ENCODE measurements at places on chromosomes 6 and 20.

- DNase-seq, result no peak
Observed at GRCh38 chr20:31566658-31567379, 38.3 kb upstream of the ID1 start.

DNA sequence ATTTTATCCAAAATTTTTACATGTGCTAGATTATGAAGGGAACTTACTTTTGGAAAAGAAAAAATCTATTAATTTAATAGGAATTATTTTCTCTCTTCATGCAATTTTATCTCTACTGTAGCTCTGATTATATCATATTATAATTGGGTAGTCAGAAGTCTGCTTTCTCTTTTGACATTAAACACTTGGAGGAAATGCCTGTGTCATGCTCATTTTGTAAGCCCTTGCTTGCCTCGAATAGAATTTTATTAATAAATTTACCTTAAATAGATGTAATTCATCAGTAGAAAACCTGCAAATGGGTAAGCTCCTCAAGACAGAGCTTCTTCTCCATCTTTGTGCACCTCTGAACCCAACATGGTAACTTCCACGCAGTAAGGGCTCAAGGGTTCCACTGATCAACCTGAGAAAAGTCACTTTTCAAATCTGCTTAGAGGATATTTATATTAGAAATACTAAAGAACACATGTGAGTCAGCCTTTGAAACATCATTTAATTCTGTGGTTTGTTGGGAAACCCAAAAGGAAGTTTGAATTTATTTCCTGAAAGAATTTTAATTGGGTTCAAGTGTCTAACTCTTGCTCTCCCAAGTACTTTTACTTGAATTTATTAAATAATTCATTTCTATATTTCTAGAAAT lies 266.0 kb downstream of the ALDH8A1 start:
- DNase-seq, result no peak

GRCh38 chr6:2998998-2999617 lies 586 bp upstream of the NQO2 start:
- no peak for DNase-seq

GRCh38 chr6:133160536-133160935 lies 80.6 kb upstream of the EYA4 start:
- no peak for DNase-seq

DNA sequence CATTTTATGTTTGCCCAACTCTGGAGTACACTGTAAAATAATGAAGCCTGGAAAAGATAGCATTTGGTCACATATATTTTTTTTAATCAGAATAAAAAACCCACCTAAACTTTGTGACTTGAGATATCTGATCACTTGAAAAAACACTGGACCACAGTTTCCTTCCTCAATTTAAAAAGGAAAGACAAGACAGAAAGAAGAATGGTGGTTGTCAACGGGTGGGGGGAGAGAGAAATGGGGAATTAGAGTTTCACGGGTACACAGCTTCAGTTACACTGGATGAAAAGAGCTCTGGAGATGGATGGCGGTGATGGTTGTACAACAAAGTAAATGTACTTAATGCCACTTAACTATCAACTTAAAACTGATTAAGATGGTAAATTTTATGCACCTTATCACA lies 14.7 kb upstream of the DST start:
- no peak for DNase-seq

GRCh38 chr6:20811109-20811761 lies 277.0 kb downstream of the CDKAL1 start:
- DNase-seq, result no peak

DNA sequence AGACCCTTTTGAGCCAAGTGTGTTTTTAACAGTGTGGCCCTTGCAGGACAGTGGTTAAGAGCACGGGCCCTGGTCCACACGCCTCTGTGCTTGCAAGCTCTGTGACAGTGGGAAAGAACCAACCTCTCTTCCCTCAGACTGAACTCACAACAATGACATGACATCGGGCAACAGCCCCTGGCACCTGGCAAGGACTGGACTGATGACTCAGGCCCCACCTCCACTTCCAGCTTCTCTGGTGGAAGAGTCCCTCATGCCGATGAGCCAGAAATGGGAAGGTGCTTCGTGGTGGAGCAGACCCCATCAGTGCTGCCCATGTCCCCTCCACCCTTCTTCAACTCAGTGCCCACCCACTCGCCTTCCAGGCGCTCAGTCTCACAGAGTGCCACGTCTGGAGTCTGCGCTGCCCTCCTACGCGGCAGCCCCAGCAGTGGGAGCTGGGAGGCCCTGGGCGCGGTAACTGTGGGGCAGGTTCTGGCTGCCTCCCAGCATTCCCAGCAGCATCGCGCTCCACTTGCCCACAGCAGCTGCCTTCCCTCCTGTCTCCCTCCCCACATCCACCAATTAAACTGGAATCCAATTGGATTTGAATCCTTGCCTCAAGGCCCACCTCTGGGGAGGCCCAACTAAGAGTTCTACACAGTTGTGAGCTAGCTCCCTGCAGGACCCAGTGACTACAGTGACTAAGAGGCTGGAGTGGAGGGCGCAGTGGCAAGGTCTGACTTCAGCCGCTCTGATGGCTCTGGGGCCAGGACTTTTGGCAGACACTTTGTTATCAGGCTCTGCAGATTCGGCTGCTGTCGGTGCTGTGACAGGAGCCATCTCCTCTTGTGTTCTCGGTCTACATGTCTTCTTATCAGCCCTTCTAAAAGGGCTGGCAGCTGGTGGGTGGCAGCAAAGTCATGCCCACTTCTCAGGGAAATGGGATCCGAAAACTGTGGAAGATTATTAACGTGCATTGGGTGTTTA lies 156.8 kb upstream of the MLN start:
- DNase-seq, result peak; percentile 33

DNA sequence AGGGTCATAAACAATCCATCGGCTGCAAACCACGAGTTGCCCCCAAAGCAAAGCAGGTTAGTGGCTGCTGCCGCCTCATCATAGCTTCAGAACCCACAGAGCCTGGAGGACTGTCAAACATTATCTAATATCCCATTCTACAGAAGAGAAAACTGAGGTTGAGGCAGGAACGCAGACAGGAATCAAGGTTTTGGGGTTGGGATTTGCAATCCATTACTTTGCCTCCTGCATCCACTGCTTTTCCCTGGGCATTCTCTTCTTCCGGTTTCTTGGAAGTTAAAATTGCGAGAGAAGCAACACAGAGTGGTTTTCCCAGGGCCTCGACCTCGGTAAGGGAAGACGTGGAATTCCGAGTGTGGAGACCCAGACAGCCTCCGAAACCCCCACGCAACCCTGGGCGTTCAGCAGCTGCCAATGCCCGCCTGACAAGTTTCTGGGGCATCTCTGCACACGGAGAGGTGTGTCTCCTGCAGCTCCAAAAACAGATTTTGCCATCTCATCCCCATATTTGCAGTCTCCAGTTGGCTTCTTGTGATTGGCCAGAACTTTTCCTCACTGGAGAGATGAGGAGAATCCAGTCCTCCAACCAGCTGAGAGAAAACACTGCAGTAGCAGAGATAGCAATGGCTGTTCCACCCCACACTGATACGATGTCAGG lies 45.5 kb upstream of the SNAP25 start:
- DNase-seq, result peak; percentile 45

GRCh38 chr6:138597336-138597735 lies 98.0 kb upstream of the NHSL1 start:
- no peak for DNase-seq

DNA sequence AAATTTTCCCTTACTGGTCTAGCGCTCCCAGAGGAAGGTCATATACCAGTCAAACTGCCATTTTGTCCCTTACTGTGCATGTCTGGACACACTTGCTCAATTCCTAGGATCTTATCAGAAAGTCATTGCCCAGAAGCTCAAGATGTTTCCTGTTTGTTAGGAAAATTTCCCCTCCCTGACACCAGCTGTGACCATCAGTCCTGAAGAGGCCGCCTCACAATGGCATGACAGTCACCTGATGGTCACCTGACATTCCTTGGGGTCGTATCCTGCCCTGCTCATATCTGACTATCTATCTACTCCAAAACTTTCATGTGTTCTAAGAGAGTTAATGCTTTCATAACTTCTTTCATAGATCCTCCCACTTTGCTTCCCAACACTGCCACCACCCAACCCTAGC lies 219.9 kb downstream of the OTOR start:
- no peak for DNase-seq

DNA sequence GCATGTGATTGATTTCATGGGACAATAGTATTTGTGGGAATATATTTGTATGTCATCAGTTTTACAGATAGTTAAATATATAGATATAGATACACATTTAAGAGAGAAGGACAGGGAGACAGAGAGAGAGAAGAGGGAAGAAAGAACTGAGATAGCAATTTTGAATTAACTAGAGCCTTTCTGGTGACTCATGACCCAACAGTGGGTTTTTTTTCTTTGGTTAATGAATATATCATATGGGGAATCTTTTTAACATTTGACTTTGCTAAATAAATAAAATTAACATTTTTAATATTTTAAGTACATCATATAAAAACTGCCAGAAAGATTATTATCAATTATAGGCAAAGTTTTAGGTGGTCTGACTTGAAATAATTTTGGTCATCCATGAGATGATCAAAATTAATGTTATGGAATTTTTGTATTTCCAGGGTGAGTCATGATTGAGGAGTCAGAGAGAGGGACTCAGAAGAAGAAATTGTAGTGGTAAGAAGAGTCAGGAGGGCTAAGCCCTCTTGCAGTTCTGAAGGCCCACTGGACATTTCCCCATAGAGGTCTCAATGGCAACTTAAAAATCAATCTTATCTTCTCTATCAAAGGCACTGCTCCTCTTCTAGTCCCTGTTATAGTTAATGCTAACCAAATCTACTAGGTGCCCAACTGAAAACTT lies 508.1 kb upstream of the MAP3K7 start:
- no peak for DNase-seq

DNA sequence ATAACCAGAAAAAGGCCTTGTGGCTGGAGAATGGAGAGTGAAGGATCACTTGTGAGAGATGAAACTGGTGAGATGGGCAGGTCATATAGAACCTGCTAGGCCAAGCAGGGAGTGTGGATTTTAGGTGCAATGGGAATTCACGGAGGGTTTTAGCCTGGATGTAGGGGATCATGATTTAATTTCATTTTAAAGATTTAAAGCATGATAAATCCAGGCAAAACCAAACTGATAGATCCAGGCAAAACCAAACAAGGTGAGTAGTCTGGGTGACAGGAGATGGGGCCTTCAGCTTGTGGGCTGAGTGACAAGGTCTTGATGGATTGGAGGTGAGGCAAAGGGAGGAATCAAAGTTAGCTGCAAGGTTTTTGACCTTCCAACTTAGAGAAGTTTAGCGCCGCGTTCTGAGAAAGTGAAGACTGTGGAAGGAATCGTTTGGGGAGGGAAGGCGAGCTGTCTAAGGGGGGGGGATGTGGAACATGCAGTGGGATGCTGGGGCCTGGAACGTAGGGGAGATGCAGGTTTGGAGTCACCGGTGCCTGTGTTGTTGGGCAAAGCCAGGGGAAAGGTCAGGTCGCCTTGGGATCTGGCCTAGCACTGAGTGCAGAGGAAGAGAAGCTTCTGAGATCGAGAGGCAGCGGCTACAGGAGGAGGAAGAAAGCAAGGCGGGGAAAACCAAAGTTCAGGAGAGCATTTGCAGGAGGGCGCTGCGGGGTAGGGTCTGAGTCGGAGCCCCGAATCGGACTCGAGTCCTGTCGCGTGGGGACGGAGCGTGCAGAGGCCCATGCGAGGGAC lies 1.3 kb upstream of the PLCG1 start:
- no peak for DNase-seq

GRCh38 chr6:168418711-168419121 lies 22.3 kb upstream of the SMOC2 start:
- DNase-seq, result no peak

DNA sequence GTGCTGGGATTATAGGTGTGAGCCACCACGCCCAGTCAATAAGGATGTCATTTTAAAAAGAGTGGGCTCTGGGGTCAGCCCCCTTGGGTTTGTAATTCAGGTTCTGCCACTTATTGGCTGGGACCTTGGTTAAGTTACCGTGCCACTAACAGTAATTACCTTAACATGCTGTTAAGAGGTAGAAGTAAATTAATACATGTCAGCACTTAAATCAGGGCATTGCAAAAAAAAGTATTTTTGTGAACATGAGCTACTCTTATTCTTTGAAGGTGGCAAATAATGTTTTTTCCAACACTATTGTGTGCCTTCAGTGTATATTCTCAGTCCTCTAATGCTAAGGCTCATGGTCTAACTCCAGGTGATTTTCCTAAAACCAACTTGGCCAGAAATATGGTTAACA lies 109.5 kb downstream of the F13A1 start:
- no peak for DNase-seq

DNA sequence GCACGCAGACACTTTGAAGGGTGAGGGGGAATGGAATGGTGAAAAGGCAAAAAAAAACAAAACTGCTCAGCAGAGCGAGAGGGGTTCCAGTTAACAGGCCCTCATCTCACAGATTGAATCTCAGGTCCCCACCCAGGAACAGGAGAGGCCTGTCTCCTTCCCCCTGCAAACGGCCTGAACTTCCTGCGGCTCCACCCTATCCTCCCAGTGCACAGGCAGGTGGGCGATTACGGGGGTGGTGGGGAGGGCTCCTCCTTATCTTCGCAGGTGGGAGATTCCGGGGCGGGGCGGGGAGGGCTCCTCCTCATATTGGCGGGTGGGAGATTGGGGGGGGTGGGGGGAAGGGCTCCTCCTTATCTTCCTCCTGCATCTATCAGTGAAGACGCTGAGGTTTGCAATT lies 129.0 kb downstream of the SOX4 start:
- DNase-seq, result no peak

GRCh38 chr6:145789443-145789842 lies 25.2 kb downstream of the FBXO30 start:
- no peak for DNase-seq

DNA sequence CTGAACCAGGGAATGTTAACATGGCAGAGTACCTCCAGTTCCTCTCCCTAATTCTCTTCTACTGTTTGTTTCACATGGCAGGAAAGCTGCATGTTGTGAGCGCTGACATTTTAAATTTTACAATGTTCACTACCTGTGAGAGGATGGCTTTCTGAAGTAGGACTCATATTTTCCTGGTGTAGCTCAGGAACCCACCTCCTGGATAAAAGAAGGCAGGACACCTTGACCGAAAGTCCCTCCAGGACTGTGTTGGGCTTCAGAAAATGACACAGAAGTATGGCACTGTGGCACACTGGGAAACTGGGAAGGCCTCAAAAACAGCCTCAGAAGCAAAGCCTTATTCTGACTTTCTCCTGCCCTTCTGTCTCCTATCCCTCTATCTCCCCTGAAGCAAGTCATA lies 33.3 kb downstream of the PTPRK start:
- DNase-seq, result no peak
